Lower leg skin (tissue), 4 donors: ENCODE measurements at places on chromosomes 2 and 18.

GRCh38 chr2:237458519-237458918, 28.5 kb upstream of the MLPH start:
- no peak for DNase-seq

DNA sequence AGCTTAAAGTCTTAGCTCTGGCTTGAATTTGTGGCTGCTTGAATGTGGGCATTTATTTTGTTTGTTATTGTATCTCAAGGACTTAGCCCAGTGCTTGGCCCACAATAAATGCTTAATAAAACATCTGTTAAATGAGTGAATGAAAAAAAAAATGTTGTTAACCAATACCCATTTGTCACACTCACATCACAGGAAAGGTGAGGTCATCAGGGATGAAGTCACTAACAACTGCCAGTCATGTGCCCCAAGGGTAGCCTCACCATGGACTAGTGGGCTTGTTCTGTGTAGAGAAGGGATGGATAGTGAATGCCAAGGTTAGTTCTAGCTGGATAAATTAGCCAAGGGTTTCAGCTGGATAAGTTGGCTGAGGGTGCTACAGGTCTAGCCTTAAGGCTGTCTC, 3.0 kb downstream of the NRBP1 start:
- no peak for DNase-seq

- DNase-seq: no peak
Observed at GRCh38 chr2:27940090-27940671, 49.7 kb downstream of the BABAM2 start.

DNA sequence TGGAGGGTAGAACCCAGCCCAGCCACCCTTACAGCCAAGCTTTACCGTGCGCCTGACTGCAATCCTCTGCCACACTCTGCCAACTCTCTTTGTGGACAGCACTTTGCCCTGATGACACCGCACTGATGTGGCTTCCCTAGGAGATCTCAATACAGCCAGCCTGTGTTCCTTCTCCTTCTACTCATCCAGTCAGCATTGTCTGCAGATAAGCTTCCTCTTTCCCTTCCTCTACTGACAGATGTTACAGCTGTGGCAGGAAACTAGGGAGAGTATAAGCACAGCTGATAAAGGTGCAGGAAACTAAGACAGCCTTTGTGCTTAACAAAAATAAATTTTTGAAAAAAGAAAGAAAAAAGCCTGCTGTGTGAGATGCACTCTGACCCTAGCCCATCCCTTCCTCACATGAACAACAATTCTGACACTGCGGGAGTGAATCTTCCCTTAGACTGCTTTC, 25.0 kb downstream of the CEP68 start:
- DNase-seq: no peak

- no peak for DNase-seq
Observed at GRCh38 chr2:218006741-218007140, 3.9 kb upstream of the TNS1 start.

DNA sequence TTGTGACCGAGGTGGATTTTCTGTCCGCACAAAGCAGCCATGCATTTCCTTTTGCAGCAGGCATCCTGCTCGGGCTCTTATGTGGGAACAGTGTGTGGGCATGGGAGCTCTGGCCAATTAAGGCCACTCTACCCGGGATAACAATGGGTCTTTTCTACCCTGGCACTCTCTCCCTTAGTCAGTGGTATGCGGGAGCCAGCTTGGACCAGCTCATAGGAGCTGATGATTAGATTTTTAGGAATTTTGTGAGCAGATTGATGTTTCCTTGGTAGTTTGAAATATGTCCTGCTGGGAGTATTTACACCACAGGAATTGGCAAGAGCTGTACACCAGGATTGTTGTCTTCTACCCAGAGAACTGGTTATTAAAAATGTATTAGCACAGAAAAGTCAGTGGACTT, 89.3 kb downstream of the SPP2 start:
- DNase-seq: no peak

DNA sequence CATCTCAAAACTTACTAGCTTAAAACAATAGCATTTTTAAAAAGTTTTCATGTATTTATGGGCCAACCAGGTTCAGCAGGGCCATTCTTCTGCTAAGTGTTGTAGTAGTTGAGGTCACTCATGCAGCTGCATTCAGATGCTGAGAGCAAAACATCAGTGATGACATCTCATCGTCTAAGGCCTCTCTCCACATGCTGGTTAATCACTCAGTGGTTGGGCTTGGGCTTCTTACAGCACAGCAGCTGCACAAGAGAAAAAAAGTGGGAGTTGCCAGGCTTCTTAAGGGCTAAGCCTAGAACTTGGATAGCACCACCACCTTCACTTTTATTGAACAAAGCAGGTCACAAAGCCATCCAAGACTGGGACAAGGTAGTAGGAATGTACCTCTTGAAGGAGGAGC, 190.3 kb downstream of the IRS1 start:
- DNase-seq: no peak

DNA sequence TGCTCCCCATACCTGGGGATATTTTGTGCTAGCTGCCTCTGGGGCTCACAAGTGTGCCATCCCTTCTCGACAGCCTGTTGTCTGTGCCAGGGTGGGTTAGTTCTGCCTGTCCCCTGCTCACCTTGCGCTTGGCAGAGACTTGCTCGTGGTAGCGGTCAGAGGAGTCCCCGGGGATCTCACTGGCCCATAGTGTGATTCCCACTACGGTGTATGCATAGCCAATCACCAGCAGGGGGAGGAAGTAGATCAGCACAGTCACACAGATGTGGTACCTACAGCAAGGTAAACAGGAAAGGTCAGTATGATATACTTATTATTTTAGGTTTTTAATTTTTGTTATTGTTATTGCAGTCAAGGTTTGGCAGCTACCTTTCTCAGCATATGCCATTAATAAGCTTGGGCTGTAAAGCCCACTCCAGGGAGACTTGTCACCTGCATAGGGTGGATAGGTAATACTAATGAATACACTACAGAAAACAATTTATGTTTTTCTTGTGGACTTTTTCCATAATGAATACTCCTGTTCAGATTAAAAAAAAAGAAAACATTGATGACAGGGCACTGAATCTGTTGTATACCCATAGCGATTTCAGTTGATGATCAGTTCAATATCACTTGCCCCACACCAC, 95.2 kb downstream of the POLE4 start:
- DNase-seq: no peak

DNA sequence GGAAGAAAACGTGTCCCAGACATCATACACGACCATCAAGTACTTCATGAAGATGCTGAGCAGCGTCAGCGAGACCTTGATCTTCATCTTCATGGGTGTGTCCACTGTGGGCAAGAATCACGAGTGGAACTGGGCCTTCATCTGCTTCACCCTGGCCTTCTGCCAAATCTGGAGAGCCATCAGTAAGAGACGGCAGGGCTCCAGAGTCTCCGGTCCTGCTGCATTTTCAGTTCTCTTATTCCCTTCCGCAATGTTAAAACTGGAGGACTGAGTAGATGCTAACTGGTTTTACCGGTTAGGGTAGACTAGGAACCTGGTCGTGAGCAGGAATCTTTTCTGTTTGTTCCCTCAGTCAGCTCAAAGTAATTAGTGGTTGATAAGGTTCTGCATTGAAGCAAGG, 32.3 kb downstream of the SLC9A4 start:
- peak; percentile 85 for DNase-seq

DNA sequence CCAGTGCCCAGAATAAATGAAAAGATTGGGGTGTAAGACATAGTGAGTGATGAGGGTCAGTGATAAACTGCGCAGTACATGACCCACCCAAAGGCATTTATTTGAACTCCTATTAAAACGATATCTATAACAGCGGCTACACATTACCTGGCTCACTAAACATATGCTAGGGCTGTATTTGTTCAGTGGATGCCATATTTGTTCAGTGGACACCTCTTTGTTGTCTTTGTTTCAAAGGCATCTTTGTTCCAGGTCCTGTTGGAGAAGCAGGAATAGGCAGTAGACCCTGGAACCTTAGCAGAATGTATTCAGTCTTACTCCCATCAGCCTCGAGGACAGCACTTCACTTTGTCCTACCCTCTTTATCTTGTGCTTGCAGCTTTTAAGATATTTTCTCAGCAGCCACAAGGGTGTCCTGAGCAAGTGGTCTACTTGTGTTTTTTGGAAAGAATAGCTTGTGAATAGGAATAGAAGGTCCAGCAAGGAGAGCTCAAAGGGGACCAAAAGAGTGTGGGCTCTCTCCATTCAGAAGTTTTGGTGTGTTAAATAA, 650.8 kb upstream of the FANCL start:
- no peak for DNase-seq

DNA sequence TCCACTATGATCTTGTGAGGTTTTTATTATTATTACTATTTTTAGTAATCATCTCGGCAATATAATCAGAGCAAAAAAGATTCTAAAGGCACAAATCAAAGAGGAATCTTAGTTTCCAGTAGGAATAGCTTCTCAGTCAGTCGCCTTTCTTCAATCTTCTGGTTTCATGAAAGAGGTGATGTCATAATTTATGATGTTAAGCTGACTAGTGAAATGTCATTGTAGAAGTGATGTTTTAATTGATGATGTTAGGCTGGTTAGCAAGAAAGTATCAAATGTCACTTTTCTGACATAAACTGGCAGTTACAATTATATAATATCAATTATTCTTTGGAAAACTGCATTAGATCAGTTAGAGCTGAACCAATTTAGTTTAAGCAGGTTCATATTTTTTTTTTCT, 476.7 kb upstream of the ETAA1 start:
- no peak for DNase-seq

DNA sequence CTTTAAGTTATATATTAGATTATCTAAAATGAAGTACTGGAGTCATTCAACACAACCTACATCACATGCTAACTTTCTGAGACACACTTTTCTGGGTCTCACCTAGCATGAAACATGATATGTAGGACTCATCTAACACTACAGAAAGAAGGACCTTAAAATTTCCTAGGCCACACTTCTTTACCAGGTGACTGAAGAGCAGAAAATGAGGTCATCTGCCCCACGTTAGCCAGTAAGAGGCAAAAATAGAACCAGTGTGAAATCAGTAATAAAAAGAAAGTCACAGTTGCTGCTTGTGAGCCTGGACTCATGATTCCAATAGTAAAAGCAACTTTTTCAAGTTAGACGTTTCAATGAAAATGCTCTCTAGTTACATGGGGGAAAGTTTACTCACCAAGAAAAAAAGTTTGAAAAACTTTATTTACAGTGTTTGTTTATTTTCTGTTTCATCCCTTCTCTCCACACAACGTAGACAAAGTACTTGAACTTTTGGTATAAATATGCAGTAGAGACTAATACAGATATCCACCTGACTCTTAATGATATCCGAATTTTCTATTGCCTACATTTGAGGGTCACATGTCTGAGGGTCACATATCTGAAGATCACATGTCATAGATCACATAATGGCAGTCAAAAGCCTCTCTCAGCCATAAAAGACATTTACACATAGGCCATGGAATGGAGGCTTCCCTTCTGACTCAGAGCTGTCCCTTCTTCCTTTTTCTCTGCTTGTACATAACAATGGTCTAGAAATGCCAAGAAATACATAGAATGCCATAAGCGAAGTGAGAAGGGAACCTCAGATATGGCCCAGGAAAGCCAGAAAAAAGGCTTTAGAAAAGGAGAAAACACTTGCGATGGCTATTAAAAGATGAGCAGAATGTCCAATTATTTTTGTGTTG, 362.9 kb downstream of the ZEB2 start:
- DNase-seq: no peak

DNA sequence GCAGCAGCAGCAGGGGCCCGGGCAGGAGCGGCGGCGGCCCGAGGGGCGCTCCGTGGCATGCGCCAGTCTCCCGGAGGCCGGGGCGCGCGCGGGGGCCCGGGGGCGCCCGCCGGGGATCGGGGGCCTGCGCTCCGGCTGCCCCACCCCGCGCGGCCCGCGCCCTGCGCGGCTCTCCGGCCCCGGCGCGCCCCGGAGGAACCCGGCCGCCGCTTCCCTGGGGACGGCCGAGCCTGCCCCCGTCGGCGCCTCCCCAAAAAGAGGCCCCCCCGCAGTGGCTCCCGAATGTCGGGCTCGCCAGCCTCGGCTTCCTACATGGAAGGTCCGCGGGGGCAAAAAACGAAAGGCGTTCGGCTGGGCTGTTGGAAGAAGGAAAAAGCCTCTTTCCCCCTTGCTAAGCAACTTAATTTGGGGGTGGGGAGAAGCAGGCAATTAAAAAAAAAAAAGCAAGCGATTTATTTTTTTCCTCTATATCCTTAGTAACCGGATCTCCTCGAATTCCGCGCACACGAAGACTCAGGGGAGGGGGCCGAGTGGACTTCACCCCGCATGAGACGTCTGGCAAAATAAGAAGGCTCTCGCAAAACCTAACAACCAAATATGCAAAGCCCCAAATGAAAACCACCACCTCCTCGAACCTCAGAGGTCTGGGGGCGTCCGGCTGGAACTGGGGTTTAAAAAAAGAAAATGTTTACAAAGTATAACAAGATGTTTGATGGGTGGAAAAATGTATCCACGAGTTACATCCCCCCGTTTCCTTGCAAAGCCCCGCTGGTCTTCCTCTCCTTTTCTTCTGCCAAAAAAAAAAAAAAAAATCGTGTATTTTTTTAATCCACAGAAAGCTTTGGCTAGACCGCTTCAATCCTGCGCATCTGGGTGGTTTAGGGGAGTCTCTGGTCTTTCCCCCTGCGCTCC, at the start of gene SMAD7:
Gene SMAD7, minus strand, starts transcription at position 430 of the 912 bp plus-strand sequence. CDS start 541 bp downstream, outside the sequence.
- no peak for DNase-seq

DNA sequence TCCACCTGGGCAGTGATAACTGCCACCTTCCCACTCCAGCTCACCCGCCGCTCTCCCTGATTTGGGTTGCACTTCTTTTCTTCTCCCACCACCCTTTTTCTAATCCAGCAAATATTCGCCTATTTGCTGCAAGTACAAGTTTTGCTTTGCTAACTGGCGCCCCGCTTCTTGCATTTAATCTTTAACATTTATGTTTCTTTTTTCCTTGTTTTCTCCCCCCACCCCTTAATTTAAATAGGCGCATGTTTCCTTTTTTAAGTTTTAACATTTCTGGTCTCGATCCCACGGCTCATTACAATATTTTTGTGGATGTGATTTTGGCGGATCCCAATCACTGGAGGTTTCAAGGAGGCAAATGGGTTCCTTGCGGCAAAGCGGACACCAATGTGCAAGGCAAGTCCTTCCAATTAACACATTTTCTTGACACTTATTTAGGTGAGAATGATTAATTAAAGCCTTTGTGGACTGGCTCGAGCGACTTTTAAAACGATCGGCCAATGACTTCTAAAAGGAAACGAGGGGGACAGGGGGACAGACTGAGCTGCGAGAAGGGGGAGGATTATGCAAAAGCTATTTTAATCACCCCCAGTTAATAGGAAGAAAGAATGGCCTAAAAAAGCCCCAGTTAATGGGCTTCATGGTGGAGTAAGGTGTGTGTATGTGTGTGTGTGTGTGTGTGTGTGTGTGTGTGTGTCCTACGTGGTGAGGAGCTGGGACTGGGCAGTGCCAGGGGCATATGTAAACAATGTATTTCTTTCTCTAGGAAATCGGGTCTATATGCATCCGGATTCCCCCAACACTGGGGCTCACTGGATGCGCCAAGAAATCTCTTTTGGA, 1.6 kb downstream of the TBR1 start:
- no peak for DNase-seq

- DNase-seq: peak; percentile 94
Observed at GRCh38 chr2:191376981-191377629, 131.9 kb downstream of the MYO1B start.

DNA sequence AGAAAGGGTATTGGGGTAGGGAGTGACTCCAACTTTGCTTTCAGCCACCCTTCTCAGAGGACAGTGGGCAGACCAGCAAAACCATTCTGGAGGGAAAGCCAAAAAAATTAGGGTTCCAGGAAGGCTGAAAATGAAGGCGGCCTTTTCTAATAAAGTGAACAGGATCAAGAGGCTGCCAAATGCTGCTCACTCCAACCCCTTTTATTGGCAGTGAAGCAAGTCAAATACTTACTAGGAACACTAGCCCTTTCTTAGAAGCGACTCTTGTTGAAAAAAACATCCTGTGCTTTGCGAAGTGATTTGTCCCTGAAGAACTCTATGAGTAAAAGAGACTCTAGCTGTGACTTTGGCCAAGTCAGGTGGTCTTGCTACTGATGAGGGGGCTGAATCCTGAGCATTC, 83.6 kb upstream of the CYP1B1 start:
- DNase-seq: no peak
